ENCODE measurements at places on chromosomes 2 and 18.

GRCh38 chr2:219228041-219228910 is 1.2 kb downstream of the ATG9A start:
- DNase-seq, result no peak

- DNase-seq, result no peak
Measured at GRCh38 chr2:230592775-230593174, 119.9 kb upstream of the CAB39 start.

- DNase-seq, result no peak
Measured at GRCh38 chr2:36197181-36197971, 158.2 kb upstream of the CRIM1 start.

DNA sequence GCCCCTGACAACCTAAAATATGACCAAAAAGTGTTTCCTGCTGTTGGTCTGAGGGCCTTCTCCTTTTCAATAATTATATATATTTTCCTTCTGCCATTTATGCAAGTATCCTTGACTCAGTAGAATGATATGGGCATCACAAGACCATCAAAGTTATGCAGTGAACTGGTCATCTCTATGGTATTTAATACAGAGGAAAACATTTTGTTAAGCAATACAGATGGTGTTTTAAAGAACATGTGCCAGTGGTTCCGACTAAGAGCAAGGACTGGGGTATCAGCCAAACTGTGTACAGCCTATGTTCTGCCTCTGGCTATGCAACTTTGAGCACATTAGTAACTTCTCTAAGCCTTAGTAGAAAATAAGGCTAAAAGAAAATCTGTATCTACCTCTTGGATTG is 179.0 kb downstream of the TRABD2A start:
- no peak for DNase-seq

DNA sequence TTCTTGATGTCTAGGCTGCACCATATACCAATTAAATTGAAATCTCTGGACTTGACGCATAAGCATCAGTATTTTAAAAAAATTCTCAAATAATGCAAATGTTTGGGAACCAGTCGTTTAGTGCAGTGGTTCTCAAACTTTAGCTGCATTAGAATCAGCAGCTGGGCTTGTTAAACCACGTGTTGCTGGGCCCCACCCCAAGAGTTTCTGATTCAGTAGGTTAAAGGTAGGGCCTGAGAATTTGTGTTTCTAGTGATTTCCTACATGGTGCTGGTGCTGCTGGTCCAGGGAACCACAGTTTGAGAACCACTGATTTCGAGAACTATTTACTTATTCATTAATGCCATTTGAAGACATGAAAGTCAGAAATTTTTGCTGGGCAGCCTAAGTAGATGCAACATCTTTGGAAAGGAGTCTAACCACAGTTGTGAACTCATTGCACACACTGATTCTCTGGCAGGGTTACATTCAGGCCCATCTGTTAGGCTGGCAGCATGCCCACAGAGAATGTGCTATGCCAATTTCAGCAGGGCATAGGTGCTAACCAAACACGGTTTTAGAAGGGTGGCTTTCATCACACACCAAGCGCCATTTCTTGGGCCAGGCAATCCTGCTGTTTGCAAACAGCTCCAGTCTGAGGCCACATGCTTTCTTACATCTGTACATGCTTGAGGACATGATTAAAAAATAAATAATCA is 26.4 kb upstream of the ATP5MC3 start:
- DNase-seq, result no peak

Data from nucleus accumbens (tissue), 56 donors.